Activated gamma-delta T cell (primary cell): ENCODE measurements at places on chromosomes 5 and 9.

GRCh38 chr9:33080534-33080933 lies 4.1 kb upstream of the SMU1 start:
- DNase-seq = no peak

DNA sequence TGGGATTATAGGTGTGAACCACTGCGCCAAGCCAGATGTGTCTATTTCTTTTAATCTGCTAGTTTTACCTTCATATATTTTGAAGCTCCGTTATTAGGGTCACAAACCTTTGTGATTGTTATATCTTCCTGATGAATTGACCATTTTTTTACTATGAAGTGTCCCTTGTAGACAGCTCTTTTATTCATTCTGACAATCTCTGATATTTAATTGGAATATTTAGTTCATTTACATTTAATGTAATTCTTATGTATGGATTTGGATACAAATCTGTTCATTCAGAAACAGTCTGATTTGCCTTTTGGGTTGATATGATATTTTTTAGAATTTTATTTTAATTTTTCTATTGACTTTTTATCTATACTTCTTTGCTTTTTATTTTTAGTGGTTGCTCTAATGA lies 17.2 kb downstream of the ERCC6L2 start:
- no peak for DNase-seq

GRCh38 chr9:125632321-125633115 lies 74.5 kb downstream of the MAPKAP1 start:
- DNase-seq = no peak

DNA sequence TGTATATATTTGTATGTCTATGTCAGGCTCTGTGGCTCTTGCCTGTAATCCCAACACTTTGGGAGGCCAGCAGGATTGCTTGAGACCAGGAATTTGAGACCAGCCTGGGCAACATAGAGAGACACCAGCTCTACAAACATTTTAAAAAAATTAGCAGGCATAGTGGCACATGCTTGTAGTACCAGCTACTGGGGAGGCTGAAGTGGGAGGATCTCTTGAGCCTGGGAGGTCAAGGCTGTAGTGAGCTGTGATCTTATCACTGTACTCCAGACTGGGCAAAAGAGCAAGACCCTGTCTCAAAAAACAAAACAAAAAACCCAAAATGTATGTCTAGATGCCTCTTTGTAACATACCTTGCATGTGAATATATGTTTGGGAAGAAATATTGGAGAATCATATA lies 15.8 kb downstream of the ARRDC3 start:
- no peak for DNase-seq

GRCh38 chr9:15433661-15434060 lies 11.0 kb downstream of the SNAPC3 start:
- DNase-seq = no peak

- DNase-seq = no peak
Measured at GRCh38 chr5:5014586-5015235, 125.4 kb upstream of the ADAMTS16 start.

GRCh38 chr9:89687188-89687587 lies 82.4 kb downstream of the GADD45G start:
- no peak for DNase-seq

DNA sequence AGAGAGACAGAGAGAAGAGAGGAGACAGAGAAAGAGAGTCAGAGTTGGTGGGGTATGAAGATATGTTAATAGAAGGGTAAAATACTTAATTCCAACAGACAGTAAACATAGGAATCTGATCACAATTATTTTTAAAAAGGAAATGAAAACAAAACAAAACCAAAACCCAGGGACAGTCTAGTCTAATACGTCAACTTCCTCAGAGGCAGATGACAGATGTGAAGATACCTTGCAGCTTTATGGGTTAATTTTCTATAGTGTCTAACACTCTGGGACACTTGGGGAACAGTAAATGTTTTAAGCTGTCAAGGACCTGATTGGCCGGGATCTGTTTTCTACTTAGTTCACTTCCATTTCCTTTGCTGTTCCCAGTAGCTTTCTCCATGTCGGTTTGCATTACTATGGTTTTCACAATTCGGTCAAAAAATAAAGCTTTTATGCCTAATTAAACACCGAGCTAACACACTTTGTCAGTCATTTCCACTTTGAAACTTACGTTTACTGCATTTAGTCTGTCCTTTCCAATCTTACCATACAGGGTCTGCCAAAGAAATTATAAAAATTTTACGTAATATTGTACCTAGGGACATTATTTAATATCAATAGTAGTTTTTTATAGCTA lies 216.5 kb downstream of the MCTP1 start:
- DNase-seq = no peak

- no peak for DNase-seq
Measured at GRCh38 chr5:141806626-141807025, 71.6 kb downstream of the PCDH1 start.

GRCh38 chr5:5025774-5026408 lies 114.2 kb upstream of the ADAMTS16 start:
- DNase-seq = no peak

GRCh38 chr5:58505502-58505901 lies 14.3 kb downstream of the GAPT start:
- no peak for DNase-seq

DNA sequence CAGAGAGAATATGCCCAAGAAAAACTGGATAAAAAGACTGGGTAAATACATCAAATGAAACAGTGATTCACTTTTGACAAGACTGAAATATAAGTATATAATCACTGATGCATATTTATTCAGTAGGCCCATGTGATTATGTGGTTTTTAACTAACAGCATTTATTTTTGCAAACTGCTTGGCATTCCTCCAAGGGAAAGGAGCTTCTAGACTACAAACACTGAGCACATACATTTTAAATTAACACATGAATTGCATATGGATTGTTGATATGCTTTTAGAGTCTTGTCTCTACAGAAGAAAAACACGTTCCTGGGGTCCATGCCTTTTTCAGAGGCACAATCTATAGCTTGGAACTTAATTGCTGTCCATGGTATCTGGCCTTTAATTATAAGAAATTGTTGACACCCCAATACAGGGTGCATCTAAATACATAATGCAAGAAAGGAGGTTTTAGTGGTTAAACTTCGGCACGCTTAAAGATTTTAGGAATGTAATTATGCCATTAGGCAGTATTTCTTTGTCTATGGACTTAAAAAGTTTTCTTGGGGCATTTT lies 6.9 kb upstream of the MEIKIN start:
- DNase-seq = no peak

DNA sequence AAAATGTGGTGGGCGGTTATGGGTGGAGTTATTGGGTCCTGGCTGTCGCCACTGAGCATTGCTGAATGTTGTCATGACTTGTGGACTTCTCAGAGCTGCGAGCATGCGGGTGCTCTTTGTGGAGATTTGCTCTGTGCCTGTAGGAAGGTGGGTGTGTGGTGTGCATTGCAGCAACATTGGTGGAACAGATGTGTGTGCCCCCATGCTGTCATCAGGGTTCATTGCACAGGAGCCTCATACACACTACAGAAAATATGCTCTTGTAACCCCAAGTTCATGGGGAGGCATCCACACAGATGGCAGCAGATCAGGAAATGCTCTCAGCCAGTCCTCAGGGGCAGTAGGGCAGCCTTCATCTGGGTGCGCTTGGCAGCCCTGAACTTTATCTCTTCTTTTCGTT lies 55.9 kb upstream of the PHF2 start:
- DNase-seq = no peak

GRCh38 chr5:119367502-119368237 lies 11.9 kb downstream of the TNFAIP8 start:
- DNase-seq = no peak

GRCh38 chr9:31067418-31067817 lies 1317.0 kb upstream of the ACO1 start:
- no peak for DNase-seq

- no peak for DNase-seq
Measured at GRCh38 chr9:97682242-97682641, 14.9 kb downstream of the XPA start.

GRCh38 chr5:158084292-158084691 lies 225.3 kb upstream of the CLINT1 start:
- DNase-seq = no peak

DNA sequence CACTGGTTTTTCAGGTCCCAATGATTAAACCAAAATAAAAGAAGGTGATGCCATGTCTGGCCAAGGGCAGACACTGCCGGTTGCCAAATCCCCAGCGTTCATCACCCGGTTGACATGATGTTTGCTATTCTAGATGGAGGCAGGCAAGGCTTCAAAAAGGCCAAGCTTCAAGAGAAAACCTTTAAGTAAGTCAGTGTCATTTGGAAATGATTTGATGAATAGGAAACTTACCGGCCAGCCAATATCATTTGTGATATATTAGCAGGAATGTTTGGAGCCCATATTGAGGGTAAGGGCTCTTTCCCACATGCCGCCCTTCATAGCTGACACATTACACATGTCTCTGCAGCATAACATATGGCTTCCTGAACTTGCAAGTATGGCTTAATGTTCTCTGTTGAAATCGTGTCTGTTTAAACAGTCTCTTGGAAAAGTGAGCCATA lies 89.5 kb upstream of the TTC23L start:
- DNase-seq = no peak

DNA sequence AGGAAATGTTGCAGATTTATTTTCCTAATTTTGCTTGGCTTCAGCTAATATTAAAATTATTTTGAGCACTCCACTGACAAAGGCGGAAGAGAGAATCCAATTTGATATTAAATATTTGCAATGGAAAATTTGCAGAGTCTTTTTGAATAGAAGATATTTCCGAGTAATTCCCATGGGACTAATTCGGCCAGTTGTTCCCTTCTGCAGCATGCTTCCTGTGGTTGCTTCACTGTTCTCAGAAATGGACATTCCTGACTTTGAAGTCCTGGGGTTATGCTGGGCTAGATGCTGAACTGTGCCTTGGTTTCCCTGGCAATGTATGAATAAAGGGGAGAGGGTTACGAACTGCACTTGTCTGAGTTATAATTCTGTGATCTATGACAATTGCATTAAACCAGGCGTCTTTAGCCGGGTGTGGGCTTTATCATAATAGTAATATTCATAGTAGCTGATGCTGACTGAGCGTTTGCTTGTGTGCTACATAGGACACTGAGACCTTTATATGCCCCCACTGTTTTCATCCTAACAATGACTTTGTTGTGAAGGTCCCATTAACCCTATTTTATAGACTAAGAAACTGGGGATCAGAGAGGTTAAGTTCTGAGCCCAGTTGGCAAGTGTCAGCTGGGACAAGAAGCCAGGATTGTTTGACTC lies 114.5 kb upstream of the SPRY4 start:
- DNase-seq = no peak

GRCh38 chr9:138047469-138048040 lies 170.0 kb downstream of the CACNA1B start:
- no peak for DNase-seq

DNA sequence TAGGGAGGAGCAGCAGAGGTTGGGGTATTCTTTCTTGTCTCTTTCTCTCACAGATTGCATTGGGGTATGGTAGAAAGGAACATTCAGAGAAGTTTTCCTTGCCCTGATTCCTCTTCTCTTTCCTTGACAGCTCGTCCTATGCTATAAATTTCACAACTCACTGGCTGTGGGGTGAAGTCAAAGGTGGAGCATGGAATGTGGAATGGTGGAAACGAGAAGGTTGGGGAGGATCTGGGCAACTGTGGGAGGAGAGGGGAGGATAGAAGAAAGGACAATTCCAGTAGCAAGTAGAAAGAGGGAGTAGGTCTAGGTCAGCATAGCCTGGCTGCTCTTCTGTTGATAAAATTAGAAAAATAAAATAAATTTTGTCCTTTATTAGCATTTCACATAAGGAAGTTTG lies 39.0 kb upstream of the POC5 start:
- no peak for DNase-seq
